Coronary artery (tissue), 2 donors: ENCODE measurements at places on chromosomes 6 and 20.

DNA sequence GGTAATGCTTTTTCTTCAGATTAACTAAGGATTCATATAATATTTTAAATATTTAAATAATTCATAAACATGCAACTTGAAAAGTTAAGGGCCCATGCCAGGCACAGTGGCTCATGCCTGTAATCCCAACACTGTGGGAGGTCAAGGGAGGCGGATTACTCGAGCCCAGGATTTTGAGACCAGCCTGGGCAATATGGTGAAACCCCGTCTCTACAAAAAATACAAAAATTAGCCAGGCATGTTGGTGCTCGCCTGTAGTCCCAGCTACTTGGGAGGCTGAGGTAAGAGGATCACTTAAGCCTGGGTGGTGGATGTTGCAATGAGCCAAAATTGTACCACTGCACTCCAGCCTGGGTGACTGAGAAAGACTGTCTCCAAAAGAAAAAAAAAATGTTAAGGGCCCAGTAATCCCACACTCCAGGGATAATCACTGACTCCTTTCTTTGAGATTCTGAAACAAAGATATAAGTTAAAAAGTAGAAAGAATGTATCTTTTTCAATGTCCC, 7.9 kb upstream of the RIN2 start:
- peak; percentile 14 for DNase-seq

- DNase-seq = no peak
Observed at GRCh38 chr6:17015551-17016381, 86.1 kb upstream of the STMND1 start.

DNA sequence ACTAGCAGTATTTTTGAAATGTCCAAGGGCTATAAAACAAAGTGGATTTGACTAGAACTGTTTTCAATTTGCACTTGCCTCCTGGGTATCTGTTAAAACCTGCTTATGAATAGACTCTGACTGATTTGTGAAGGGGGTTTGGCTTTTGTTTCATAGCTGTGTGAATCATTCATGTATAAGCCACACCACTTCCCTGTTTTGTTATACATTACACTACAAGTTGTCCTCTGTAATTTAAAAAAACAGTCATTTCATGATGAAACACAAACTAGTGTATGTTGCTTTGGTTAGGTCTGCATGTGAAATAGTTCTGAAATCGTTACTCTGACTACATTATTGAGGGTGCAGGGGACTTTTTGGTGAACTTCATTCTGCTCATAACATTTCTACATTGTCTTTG, 121.7 kb downstream of the NKAIN2 start:
- no peak for DNase-seq

DNA sequence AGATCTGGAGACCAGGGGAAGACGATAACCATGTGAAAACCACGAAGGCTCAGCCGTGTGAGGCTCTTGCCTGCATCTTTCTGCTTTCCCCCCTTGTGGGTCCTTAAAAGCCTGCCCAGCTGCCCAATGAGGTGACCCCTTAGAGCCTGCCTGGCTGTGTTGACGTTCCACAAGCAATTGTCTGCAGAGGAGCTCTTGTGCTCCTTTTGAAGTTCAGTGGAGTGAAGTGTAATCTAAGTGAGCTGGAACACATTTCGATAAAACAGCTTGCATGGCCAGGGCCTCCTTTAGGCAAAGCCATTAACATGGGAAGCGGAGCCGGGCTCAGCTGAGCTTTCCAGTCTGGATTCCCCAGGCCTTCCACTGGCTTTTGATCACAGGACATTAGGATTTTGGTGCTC, 27.3 kb upstream of the TCP11 start:
- no peak for DNase-seq

DNA sequence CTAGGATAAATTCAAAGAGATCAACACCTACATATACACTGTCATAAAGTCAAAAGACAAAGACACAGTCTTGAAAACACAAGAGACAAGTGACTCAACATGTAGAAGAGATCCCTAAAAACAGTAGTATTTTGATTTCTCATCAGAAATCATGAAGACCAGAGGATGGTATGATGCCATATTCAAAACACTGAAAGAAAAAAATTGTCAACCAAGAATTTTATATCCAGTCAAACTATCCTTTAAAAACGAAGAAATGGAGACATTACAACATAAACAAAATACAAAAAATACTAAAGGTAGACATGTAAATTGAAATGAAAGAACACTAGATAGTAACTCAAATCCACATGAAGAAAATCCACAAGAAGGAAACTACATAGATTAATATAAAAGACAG, 27.3 kb upstream of the HBS1L start:
- no peak for DNase-seq

GRCh38 chr6:14129575-14129974, 12.0 kb downstream of the CD83 start:
- DNase-seq = no peak

DNA sequence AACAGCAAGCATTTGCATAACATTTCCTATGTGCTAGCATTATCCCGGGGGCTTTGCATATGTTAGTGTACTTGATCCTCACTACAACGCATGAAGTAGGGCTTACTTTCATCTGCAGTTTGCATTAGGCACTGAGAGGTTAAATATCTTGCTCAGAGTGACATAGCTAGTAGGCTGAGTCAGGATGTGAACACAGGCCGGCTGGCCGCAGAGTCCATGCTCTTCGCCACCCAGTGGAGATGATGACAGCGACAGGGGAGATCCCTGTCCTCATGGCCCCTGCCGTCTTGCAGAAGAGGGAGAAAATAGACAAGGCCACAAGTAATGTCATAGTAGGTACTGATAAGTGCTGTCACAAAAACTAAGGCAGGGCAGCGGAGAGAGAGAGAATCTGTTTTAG, 46.9 kb downstream of the LYRM4 start:
- no peak for DNase-seq

GRCh38 chr20:50145566-50145965, 8.0 kb downstream of the PEDS1 start:
- no peak for DNase-seq

- no peak for DNase-seq
Observed at GRCh38 chr20:34979366-34980153, 23.9 kb downstream of the MYH7B start.

DNA sequence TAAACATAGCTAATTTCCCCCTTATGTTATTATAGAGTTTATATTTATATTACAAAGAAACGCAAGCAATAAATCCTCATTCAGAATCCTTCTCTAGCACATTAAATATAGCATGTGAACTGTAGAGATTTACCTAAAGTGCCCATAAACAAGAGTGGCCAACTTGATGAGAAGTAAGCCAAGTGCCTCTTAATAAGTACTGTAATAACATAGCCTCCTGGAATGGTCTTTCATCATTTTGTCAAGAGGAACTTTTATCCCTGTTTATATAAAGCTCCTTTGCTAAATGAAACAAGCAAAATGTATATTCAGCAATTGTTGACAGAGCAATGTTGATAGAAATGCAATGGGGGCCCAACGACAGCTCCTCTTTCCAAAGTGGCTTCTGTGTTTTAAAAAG, 195.0 kb downstream of the ARHGAP18 start:
- DNase-seq = no peak

- DNase-seq = no peak
Observed at GRCh38 chr6:89413006-89413400, 930 bp upstream of the RRAGD start.

- DNase-seq = peak; percentile 81
Observed at GRCh38 chr6:134908906-134909516, 40.9 kb downstream of the ALDH8A1 start.

GRCh38 chr6:34912715-34913464, 23.8 kb downstream of the ANKS1A start:
- DNase-seq = no peak

GRCh38 chr6:492816-493414, 101.4 kb downstream of the IRF4 start:
- no peak for DNase-seq

DNA sequence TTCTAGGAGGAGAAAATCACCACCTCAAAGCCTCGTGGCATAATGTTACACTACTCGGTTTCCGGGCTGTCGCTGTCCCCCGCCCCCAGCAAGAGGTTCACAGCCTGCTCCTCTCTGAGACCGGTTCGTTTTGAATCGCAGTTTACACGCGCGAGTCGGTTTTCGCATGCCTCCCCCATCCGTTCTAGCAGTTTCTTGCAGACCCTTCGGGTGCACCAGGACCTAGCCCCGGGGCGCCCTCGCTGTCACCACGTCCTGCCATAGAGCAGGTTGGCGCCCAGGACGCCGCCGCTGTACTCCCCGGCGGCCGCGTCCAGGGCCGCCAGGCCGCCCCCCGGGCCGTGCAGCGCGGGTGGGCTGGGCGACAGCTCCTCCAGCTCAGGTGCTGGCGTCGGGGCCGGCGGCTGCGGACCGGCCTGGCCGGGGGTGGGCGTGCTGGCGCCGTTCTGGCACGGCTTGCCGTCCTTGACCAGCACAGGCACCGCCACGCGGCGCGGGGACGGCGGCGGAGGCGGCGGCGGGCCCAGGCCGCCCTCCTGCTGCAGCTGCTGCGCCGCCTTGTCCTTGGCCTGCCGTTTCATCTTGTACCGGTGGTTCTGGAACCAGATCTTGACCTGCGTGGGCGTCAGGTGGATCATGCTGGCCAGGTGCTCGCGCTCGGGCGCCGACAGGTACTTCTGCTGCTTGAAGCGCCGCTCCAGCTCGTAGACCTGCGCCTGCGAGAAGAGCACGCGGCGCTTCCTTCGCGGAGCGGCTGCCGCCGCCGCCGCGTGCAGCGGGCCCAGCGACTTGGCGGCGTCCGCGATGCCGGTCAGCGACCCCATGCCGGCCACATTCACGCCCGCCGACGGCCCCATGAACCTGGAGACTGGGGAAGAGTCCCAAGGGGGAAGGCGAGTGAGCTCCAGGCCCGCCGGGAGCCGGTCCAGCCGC, 1.4 kb downstream of the NKX2-4 start:
- DNase-seq = no peak

GRCh38 chr20:24608926-24609667, 139.7 kb downstream of the SYNDIG1 start:
- no peak for DNase-seq

GRCh38 chr20:32479697-32480171, 105.4 kb downstream of the NOL4L start:
- DNase-seq = no peak

GRCh38 chr6:21859193-21859735, 265.7 kb downstream of the SOX4 start:
- no peak for DNase-seq

DNA sequence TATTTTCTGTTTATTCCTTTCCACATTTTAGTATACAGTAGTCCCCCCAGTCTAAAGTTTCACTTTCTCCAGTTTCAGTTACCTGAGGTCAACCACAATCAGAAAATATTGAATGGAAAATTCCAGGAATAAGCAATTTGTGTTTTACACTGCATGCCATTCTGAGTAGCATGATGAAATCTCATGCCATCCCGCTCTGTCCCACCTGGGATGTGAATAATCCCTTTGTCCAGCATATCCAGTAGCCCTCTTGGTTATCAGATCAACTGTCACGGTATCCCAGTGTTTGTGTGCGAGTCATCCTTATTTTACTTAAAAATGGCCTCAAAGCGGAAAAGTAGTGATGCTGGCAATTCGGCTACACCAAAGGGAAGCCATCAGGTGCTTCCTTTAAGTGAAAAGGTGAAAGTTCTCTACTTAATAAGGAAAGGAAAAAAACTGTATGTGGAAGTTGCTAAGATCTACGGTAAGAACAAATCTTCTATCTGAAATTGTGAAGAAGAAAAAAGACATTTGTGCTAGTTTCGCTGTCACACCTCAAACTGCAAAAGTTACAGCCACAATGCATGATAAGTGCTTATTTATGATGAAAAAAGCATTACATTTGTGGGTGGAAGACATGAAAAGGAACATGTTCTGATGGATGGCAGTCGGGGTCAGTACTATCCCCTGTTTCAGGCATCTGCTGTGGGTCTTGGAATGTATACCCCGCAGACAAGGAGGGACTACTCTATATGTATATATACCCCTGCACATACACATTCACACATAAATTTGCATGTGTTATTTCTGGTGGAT, 11.3 kb downstream of the NOX3 start:
- DNase-seq = no peak

DNA sequence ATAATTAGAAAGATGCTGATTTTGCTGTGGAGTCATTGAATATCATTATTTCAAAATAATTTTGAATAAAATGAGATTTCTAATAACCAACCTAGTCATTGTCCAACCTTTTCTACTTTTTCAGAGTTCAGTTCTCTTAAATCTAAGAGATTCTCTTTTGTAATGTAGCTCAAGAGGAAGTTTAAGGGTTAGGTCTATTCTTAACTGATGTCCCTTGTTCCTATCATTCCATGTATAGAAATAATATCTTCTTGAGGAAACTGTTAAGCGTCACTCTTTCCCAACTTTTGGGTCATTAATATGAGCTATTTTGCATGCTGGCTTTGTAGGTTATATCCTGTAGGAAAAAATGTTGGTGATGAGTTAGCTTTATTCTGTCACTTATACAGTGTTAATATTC, 27.0 kb downstream of the RNF144B start:
- no peak for DNase-seq

- DNase-seq = no peak
Observed at GRCh38 chr20:38434301-38434741, 807 bp downstream of the SNHG17 start.

GRCh38 chr6:137290601-137291261, 71.5 kb upstream of the IFNGR1 start:
- no peak for DNase-seq

- no peak for DNase-seq
Observed at GRCh38 chr6:3193102-3193849, 34.2 kb downstream of the TUBB2B start.

DNA sequence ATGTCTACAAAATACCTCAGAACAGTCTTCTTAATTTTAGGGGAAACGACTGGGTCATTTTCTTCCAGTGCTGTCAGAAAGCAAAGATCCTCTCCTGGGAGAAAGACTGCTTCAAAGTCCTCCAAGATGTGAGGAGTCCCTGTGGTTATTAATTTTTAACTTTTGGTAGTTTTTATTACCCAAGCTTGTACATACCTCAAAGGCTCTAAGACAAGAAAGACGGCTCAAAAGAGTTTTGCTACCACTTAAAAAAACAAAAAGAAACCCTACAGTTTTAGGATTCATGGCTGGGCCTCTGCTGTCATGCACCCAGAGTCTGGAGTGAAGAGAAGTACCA, 56.1 kb upstream of the APCDD1L start:
- DNase-seq = no peak

- DNase-seq = no peak
Observed at GRCh38 chr20:56762401-56762800, 133.3 kb downstream of the TFAP2C start.
